Left ventricle myocardium inferior (tissue), 1 donor: ENCODE measurements at places on chromosomes 11 and 22.
A peak's percentile ranks its signal among the peaks of the same experiment; 100 is the strongest.

GRCh38 chr22:24027389-24027975, 16.4 kb downstream of the CABIN1 start:
- no peaks in the 10 kb centered on the region for H3K27me3 ChIP-seq
- no peak overlapping the region for H3K4me3 ChIP-seq
- H3K36me3 ChIP-seq = peaks cover 4% of the 10 kb centered on the region
- DNase-seq = no peak
- H3K27ac ChIP-seq = no peak overlapping the region
- peaks cover 19% of the 10 kb centered on the region for H3K4me1 ChIP-seq

GRCh38 chr11:45906096-45906682, 882 bp downstream of the FREY1 start:
- no peak overlapping the region for H3K27ac ChIP-seq
- peaks cover 9% of the 10 kb centered on the region for H3K4me1 ChIP-seq
- no peak for DNase-seq
- no peak overlapping the region for H3K4me3 ChIP-seq
- peaks cover 25% of the 10 kb centered on the region for H3K36me3 ChIP-seq

DNA sequence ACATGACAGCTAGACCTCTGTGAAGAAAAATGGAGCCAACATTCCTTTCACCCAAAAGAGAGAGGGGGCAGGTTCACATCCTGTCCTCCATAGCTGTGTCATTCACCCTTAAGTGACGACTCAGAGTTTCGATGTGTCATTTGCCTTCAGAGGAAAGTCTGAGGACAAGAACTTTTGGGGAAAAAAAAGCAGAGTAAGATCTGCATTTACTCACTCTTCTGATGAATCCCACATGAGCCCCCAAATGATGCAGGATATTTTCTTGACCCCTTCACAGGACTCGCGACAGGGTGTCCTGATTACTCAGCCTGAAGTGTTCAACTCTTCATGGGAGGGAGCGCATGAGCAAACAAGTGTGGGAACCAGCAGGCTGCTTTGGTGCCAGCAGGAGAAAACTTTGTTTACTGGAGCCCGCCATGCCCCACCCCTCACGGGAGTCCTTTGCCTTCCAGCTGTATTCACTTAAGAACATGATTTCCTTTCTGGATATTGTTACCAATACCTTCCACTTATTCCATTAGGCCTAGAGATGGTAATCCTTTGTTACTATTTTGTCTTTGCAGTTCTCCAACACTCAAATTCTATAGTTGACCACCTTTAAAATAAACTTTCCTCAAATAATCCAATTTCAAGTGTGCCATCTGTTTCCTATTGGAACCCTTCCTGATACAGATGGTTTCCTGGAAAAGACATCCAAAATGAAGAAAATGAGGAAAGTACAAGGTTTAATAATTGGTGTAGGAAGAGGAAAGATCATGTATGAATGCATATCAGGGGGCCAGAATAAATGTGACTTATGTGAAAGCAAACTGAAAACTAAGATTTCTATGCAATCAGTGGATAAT, 729.8 kb downstream of the FAM181B start:
- H3K4me1 ChIP-seq = no peaks in the 10 kb centered on the region
- H3K27ac ChIP-seq = no peak overlapping the region
- DNase-seq = no peak
- no peak overlapping the region for H3K4me3 ChIP-seq

- H3K4me3 ChIP-seq = no peak overlapping the region
- H3K4me1 ChIP-seq = peaks cover 12% of the 10 kb centered on the region
- no peak for DNase-seq
- H3K36me3 ChIP-seq = no peaks in the 10 kb centered on the region
- H3K27me3 ChIP-seq = no peaks in the 10 kb centered on the region
These were observed 105.6 kb downstream of the SLC1A2 start for GRCh38 chr11:35313760-35314153.

GRCh38 chr11:129440028-129440713, 64.5 kb downstream of the BARX2 start:
- H3K27ac ChIP-seq = no peak overlapping the region
- H3K4me3 ChIP-seq = no peak overlapping the region
- DNase-seq = no peak
- no peaks in the 10 kb centered on the region for H3K4me1 ChIP-seq
- no peaks in the 10 kb centered on the region for H3K36me3 ChIP-seq

- H3K4me3 ChIP-seq = no peak overlapping the region
- H3K27ac ChIP-seq = no peak overlapping the region
- no peaks in the 10 kb centered on the region for H3K4me1 ChIP-seq
- H3K36me3 ChIP-seq = no peaks in the 10 kb centered on the region
- H3K27me3 ChIP-seq = no peaks in the 10 kb centered on the region
- no peak for DNase-seq
These were observed 232.7 kb downstream of the TENM4 start for GRCh38 chr11:79208126-79208525.

GRCh38 chr11:19697721-19698121, 14.9 kb upstream of the NAV2 start:
- peaks cover 55% of the 10 kb centered on the region for H3K4me1 ChIP-seq
- DNase-seq = no peak
- no peaks in the 10 kb centered on the region for H3K36me3 ChIP-seq
- peak overlapping the region; percentile 83 for H3K27ac ChIP-seq

DNA sequence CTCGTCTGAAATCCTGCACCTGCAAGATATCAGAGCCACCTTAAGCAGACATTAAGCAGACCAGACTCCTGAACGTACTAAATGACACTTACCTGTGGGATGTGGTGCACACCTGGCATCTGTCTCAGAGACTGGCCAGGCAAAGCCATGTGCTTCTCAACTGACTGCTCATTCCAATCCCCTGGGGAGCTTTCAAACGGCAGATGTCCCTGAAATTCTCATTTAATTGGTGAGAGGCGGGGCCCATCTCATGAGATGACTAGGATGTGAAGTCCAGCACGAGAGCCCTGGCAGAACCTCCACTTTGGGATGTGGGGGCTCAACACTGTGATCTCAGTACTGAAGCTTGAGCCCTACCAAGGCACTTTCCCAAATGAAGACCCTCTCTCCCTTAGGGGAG, 84.9 kb upstream of the HMGXB4 start:
- DNase-seq = no peak
- no peaks in the 10 kb centered on the region for H3K4me1 ChIP-seq
- no peak overlapping the region for H3K4me3 ChIP-seq
- H3K27me3 ChIP-seq = peaks cover 66% of the 10 kb centered on the region
- H3K36me3 ChIP-seq = no peaks in the 10 kb centered on the region

DNA sequence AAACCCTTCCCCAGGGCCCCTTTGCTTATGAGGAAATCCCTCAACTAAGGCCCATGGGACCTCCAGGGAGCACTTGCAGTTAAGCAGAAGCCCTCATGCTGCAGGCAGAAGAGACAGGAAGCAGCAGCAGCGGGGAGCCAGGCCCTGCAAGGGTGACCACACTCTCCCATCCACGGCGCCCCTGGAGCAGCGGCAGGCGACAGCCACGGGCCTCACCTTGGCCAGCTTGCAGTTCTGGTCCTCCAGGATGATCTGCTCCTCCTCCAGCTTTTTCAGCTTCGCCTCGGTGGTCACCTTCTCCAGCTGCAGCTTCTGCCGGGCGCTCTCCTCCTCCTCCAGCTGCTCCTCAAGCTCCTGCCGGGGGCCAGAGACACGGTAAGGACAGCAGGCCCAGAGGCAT, 47.0 kb downstream of the APOL1 start:
- H3K27me3 ChIP-seq = no peaks in the 10 kb centered on the region
- H3K4me1 ChIP-seq = peaks cover 14% of the 10 kb centered on the region
- no peak for DNase-seq
- H3K27ac ChIP-seq = peak overlapping the region; percentile 32
- no peak overlapping the region for H3K4me3 ChIP-seq

DNA sequence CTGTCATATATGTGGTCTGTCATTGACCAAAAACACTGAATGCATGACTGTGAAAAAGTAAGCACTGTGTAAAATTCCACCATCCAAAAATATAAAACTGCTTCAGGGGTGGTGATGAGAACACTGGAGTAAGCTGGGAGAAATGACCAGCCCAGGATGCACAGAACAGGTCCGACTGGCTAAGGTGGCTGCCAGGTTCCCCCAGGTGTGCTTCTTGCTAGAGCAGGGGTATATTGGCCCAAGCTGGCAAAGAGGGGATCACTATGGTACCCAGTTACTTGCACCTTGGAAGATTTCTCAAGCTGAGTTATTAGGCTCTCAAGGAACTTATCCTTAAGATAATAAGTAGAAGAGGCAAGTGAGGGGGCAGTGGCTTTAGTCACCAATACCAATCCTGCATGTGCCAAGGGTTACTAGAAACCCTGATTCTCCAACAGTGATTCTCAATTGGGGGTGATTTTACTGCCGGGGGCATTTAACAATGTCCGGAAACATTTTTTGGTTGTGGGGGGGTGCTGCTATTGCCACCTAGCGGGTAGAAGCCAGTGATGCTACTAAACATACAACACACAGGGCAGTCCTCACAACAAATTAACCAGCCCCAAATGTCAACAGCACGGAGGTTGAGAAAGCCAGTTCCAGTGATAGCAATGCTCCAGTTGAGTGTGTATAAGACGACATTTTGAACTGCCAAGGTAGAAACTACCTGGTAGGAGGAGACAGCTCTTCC, 15.7 kb downstream of the SNU13 start:
- no peaks in the 10 kb centered on the region for H3K27me3 ChIP-seq
- no peak overlapping the region for H3K27ac ChIP-seq
- peaks cover 21% of the 10 kb centered on the region for H3K36me3 ChIP-seq
- no peak for DNase-seq
- H3K4me3 ChIP-seq = no peak overlapping the region

DNA sequence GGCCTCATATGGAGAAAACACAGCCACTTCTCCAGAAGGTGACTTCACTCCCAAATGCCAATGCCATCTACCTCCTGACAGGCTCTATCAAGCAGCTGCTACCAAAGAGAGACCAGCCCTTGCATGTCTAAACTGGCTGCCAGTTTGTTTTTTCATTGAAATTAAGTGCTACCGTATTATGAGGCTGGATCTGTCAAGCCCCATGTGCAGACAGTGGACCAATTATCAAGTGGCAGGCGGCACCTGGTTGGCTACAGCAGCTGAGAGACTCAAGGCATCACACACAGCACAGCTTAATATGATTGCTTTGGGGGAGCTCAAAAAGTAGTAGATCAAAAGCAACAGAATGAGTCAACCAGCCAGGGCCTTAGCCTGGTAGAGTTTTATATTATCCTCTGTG, 1293.0 kb upstream of the TENM4 start:
- DNase-seq = no peak
- no peaks in the 10 kb centered on the region for H3K36me3 ChIP-seq
- H3K4me1 ChIP-seq = no peaks in the 10 kb centered on the region
- H3K27ac ChIP-seq = no peak overlapping the region

GRCh38 chr22:24181996-24182899, 961 bp downstream of the SUSD2 start:
- no peaks in the 10 kb centered on the region for H3K27me3 ChIP-seq
- peaks cover 43% of the 10 kb centered on the region for H3K4me1 ChIP-seq
- DNase-seq = peak; percentile 19
- peak overlapping the region; percentile 74 for H3K27ac ChIP-seq
- H3K4me3 ChIP-seq = peak overlapping the region; percentile 57

DNA sequence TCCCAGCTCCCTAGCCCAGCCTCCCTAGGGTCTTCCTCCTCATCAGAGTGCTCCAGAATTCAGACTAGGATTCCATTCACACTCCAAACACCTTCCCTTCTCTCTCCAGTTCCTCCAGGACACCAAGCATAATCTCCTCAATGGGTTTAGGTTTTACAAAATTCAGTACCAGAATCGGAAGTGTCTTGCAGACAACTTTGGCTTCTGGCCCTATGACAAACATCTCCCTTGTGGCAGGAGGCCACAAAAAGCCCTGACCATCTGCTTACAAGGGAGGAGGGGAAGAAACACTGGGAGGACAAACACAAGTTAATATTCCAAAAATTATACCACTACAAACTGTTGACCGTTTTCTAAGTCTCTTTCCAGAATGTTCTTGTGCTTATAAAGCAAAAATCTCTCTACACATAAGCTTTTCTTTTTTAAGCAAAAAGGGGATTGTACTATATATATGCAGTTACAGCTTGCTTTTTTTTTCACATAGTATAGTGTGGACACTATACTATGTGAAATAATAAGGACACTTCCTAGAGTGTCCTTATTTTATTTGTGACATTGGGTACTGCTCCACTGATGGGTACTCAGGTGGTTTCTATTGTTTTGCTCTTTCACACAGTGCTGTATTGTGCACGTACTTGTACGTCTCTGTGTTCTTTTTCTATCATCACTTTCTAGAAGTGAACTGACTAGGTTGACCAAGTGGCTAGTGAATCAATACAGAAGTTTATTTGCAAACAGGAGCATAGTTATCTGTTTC, 78.7 kb downstream of the BDNF start:
- no peak for DNase-seq
- H3K4me3 ChIP-seq = no peak overlapping the region
- H3K36me3 ChIP-seq = no peaks in the 10 kb centered on the region
- peaks cover 24% of the 10 kb centered on the region for H3K4me1 ChIP-seq

- no peak for DNase-seq
- H3K27ac ChIP-seq = no peak overlapping the region
- no peaks in the 10 kb centered on the region for H3K36me3 ChIP-seq
- H3K27me3 ChIP-seq = no peaks in the 10 kb centered on the region
- no peaks in the 10 kb centered on the region for H3K4me1 ChIP-seq
These were observed 13.5 kb downstream of the MS4A6A start for GRCh38 chr11:60169264-60169915.

- no peak for DNase-seq
- no peak overlapping the region for H3K4me3 ChIP-seq
- no peaks in the 10 kb centered on the region for H3K36me3 ChIP-seq
- peaks cover 7% of the 10 kb centered on the region for H3K27me3 ChIP-seq
- peaks cover 14% of the 10 kb centered on the region for H3K4me1 ChIP-seq
These were observed 462.6 kb downstream of the BUD13 start for GRCh38 chr11:116310226-116310625.

DNA sequence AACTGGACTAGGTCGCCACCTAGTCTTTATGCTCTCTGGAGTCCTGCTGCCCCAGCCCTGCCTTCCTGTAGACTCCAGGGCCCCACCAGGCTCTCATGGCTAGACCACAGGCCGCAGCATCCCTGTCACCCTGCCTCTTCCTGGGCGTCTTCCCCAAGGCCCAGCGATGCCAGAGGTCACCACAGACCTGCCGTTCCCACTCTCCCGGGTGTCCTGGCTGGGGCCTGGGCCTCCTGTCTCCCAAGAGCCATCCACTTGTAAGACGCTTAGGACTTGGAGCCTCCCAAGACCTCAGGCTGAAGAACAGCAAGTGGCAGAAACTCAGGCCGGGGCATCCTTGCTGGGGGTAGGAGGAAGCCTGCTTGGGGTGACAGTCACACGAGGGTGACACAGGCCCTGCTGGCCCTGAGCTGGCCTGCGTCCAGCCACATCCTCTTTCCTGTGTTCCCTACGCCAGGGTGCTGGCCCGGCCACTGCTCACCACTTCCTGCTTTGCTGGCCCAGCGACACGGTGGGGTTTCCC, 2.0 kb upstream of the TCIRG1 start:
- peaks cover 38% of the 10 kb centered on the region for H3K36me3 ChIP-seq
- H3K4me3 ChIP-seq = no peak overlapping the region
- H3K27ac ChIP-seq = peak overlapping the region; percentile 94

- H3K36me3 ChIP-seq = no peaks in the 10 kb centered on the region
- H3K4me3 ChIP-seq = no peak overlapping the region
- H3K4me1 ChIP-seq = no peaks in the 10 kb centered on the region
- H3K27me3 ChIP-seq = peaks cover 3% of the 10 kb centered on the region
- no peak overlapping the region for H3K27ac ChIP-seq
These were observed 184.1 kb upstream of the SYT13 start for GRCh38 chr11:45470151-45470793.
